Upper lobe of left lung (tissue), 6 donors: ENCODE measurements at places on chromosomes 16 and 17. TPM values are rescaled to one million over a fixed set of nuclear protein-coding genes. Genes with fewer than 3 reads are reported as not detected.

Gene TNP2
- total RNA-seq = not detected

Gene MT2A
- total RNA-seq = 366 TPM

Gene GAST
- total RNA-seq = not detected

Gene KRTAP4-6
- total RNA-seq = not detected

Gene PRSS33
- total RNA-seq = 0.92 TPM

DNA sequence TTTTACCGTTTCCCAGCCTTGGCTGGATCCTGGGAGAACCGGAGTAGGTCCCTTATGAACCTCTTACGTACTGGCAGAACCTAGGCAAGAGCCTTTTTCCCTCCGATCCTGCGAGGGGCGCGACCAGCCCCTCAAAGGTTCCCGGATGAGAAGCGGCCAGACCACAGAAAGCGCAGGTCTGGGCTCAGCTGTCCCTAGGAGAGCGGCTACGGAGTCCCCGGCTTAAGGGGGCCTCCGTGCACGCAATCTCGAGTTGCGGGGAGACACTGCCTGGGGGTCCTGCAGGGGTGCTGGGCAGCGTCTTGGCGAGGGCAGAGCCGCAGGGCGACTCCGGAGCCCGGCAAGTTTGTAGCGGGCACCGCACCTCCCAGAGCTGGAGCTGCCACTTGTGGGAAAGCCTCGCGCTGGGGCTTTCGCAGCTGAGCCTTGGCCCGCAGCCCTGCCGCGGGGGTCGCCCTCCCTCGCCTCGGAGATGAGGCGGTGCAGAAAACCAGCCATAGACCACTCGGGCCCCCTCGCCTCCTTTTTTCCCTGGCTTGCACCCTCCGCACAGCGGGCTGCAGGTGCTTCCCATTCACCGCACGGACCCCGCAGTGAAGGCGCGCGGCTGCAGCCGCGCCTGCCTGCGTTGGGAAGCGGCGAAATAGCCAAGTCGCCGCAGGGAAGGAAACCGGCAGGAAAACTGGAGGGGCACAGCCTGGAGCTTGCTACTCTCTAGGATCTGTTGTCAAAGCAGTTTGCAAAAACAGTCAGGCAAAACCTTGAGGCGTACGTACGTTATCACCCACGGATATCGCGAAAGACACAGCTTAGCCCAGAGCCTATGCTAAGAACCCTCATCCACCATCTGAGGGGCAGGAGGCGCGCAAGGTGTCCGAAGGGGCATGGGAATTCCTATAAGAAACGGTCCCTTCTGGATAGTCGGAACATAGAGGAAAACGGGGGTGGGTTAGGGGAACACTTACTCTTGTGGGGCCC, 834 bp downstream of the CDH8 start:
- peaks cover 26% of the 10 kb centered on the region for H3K4me1 ChIP-seq
- H3K27ac ChIP-seq = no peak overlapping the region
- no peak for DNase-seq
- H3K27me3 ChIP-seq = no peaks in the 10 kb centered on the region
- H3K4me3 ChIP-seq = peak overlapping the region; percentile 26

Gene MPO
- total RNA-seq = 0.71 TPM

DNA sequence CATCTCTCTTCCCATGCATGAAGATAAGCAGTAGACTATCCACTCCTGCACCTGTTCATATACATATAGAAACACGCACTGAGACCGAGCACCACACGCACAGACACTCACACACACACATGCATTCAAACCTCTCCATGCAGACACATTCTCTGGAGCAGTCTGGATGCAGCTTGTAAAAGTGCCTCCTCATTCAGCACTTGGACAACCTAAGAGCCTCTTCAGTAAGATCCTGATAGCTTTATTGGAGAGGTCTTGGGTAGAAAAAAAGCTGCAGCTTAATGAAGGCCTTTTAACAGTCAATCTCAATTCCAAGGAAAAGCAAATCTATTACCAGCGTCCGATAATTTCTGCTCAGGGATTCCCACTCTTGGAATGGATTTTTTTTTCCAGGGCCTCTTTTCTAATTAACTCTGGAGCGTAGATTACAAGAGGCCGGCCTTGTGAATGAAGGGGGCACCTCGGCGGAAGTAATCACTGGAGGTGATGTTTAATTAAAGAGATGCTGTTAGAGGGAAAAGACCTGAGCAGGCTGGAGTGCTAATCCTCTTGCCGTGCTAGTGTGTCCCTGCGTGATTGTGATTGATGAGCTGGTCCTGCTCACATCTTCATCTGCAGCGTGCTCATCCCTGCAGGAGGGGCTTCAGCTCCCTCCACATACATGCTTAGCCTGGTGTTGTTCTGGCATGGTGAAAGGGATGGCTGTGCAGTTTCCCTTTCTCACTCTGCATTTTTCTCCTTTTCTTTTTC, 155.1 kb downstream of the RBFOX1 start:
- H3K4me3 ChIP-seq = no peak overlapping the region
- H3K4me1 ChIP-seq = no peaks in the 10 kb centered on the region
- H3K27me3 ChIP-seq = no peaks in the 10 kb centered on the region
- no peak for DNase-seq
- no peaks in the 10 kb centered on the region for H3K36me3 ChIP-seq

Gene FAM20A
- 150 TPM for total RNA-seq
